ENCODE measurements at places on chromosomes 12 and 14. TPM values are rescaled to one million over a fixed set of nuclear protein-coding genes. Genes with fewer than 3 reads are reported as not detected.

CLEC12A gene
- not detected for total RNA-seq

GLI1 gene
- total RNA-seq, result 0.18 TPM

ALX1 gene
- total RNA-seq, result 2.5 TPM

PRKD1 gene
- total RNA-seq, result 12.4 TPM

SYCP3 gene
- 0.14 TPM for total RNA-seq

TEX52 gene
- total RNA-seq, result not detected

LALBA gene
- not detected for total RNA-seq

CD4 gene
- 0.43 TPM for total RNA-seq

PPFIA2 gene
- total RNA-seq, result 2.2 TPM

MYBPC1 gene
- total RNA-seq, result not detected
